ENCODE measurements at places on chromosomes 16 and 17.

DNA sequence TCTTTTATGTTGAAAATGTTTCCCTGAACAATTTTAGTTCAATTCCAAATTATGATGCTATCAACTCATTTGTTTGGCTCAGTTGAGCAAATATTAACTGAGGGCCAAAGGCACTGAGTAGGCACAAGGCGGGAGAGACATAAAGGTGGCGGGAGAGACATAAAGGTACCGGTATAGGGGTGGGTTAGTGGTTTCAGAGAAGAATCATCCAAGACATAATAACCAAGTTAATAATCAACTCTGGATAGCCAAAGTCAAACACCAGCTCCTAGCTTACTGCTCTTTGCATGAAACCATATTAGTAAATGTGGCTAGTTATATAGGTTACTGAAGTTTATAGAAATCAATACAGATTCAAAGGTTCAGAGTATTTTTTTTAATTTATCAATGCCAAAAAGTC, 91.7 kb downstream of the RPGRIP1L start:
- no peak for DNase-seq

DNA sequence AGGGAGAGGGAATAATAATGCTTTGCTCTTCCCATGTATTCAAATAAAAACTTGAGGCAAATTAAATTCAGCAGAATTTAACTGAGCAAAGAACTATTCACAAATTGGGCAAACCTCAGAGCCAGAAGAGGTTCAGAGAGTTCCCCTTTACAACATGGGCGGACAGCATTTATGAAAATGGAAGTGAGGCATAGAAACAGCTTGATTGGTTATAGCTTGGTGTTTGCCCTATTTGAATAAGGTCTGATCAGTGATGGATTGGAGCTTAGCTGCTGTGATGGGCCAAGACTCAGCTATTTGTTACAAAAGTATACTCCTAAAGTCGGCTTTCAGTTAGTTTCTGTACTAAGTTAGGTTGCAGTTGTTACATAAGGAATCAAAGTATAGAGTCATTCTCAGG, 63.0 kb downstream of the TMEM100 start:
- no peak for DNase-seq

DNA sequence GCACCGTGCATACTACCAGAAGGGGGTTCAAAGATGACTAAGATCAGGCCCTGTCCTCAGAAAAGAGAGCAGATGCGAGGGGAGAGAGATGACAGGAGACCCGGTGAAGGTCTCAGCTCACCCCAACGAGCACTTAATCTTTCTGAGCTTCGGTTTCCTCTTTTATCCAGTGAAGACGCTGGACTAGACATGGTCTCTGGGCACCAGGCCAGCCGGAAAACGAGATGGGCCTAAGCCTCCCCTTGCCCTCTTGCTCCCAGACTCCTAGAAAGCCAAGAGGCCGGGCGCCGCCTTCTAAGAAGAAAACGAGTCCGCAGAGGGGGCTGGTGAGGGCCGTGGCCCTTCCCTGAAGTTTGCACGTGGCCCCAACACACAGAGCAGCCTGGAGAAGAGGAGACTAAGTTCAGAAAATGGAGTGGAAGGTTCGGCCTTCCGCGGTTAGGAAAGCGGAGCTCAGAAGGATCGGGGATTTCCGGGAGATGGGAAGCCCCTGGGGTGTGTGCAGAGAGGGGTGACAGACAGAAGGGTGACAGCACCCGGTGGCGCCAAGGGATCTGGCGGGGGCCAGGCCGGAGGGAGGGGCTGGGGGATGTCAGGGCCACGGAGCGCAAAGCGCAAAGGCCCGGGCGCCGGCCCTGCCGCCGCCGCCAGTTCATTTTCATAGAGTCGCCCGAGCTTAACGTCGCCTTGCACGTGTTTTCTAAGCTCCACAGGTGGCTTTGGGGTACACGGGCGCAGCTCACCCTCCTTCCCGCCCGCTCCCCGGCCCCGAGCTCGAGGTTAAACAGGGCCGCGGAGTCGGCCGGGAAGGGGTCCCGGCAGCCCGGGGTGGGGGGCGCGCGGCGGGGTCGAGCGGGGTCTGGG, 42.1 kb upstream of the BHLHA9 start:
- peak; percentile 63 for DNase-seq

GRCh38 chr16:77298418-77299360, 99.5 kb downstream of the SYCE1L start:
- DNase-seq = peak; percentile 68

- DNase-seq = no peak
Observed at GRCh38 chr17:32696426-32696825, 180.5 kb downstream of the MYO1D start.

DNA sequence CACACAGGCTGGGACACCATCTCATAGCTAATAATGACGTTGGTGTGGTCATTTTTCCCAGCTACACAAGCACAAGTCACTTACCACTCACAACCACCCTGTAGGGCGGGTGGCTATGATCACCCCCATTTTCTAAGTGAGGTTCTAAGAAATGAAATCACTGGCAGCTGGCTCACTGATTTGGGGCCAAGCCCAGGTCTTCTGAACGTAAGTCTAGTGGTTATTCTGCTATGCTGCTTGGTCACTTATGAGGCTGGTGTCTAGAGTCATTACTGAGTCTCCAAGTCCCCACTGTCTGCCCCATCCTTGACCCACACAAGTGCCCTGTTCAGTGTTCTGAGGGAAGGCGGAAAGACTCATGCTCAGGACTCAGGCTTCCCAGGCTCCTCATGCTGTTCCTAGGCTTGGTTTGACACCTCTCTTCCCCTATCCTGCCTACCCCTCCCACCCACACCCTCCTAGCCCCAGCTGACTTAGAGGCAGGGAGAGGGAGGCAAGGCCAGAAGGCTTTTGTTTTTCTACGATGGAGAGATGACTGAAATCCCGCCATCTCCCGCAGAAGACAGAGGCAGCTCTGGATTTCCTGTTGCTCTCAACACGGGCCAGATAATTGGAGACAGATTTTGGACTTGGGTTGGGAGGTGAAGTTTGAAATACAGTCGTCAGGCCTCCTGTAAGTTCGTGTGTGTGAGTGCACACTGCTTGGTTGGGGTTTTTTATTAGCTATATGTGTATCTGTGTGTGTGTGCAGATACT, 32.2 kb downstream of the FZD2 start:
- DNase-seq = no peak

- no peak for DNase-seq
Observed at GRCh38 chr16:35102780-35103403, 1643.5 kb downstream of the TP53TG3F start.

DNA sequence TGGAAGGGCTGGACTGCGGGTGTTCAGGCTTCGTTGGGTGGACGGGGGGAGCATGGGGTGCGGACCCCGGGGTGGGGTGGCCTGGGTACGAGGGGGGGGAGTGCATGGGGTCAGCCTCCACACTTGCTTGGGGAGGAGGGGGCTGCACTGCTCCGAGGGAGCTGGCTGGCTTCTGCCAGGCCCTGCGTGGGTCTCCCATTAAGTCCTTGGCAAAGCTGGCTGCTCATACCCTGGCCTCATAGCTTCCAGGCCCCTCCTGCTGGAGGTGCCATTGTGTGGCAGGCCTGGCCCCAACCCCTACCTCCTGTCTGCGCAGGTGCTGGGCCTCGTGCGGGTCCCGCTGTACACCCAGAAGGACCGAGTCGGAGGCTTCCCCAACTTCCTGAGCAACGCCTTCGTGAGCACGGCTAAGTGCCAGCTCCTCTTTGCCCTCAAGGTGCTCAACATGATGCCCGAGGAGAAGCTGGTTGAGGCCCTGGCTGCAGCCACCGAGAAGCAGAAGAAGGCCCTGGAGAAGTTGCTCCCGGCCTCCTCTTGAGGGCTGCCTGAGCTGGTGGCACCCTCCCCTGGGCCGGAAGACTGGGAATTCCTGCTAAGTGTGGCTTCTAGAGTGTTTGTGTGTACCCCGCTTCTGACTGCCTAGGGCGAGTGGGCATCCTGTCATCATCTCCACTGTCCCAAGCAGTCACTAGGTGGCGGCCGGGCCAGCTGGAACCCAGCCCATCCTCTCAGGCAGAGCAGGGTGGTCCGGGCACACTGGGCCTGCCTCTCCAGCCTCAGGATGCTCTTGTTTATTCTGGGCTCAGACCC, 1.5 kb downstream of the NUDT16L1 start:
- peak; percentile 63 for DNase-seq

DNA sequence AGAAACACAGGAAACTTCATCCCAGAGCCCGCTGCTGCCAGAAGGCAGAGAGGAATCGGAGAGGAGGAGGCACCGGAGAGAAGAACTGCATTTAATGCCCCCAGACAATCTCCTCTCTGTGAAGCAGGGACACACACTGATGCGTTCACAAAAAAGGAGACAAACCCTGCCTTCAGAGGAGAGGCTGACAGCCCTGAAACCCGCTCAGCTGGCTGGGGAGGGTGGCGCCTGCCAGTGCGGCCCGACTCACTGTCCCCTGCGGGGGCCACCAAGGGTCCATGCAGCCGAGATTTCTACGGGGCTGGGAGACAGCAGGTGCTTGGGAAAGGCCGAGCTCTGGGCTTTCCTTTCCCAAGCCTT, 21.9 kb upstream of the CACNG1 start:
- DNase-seq = no peak

GRCh38 chr16:3119701-3120408, 7.5 kb downstream of the ZNF205 start:
- DNase-seq = no peak

GRCh38 chr17:58383892-58384462, 32.0 kb upstream of the SUPT4H1 start:
- no peak for DNase-seq

DNA sequence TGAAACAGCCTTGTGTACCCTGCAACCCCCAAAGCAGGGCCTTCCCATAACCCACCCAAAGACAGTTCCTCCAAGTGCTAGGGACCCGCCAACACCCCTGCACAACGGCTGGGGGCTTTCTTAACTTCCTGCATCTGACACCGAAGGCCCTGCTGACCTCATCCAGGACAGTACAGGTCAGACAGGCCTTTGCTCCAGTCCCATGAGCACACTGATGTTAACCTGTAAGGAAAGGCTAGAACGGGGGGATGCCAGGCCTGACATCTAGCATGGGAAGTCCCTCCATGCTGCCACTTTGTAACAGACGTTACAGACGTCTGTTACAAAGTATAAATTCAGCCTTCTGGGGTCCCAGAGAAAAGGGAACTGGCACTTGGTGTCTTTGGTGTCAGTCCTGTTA, 369.1 kb downstream of the CPPED1 start:
- DNase-seq = no peak

GRCh38 chr16:75774197-75774596, 47.9 kb upstream of the CPHXL start:
- no peak for DNase-seq

DNA sequence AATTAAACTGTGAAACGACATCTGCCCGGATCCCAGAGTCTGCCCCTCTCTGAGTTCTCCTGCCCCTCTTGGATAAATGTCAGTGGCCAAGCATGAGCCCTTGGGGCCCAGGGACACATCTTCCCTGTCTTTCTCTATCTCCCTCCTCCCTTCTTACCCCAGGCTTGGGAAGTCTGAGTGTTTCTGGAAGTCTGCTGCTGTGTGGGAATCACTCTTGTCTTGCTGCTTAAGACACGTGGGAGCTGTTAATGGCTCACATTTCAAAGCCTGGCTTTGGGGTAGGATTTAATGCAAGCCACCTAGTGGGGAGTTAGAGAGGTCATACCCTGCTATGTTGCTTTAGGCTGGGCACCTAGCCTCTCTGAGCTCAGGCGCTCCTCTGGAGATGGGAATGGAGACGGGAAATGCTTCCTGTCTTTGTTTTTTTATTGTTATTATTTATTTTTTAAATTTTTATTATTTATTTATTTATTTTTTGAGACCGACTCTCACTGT, 218.5 kb upstream of the CIBAR2 start:
- no peak for DNase-seq

DNA sequence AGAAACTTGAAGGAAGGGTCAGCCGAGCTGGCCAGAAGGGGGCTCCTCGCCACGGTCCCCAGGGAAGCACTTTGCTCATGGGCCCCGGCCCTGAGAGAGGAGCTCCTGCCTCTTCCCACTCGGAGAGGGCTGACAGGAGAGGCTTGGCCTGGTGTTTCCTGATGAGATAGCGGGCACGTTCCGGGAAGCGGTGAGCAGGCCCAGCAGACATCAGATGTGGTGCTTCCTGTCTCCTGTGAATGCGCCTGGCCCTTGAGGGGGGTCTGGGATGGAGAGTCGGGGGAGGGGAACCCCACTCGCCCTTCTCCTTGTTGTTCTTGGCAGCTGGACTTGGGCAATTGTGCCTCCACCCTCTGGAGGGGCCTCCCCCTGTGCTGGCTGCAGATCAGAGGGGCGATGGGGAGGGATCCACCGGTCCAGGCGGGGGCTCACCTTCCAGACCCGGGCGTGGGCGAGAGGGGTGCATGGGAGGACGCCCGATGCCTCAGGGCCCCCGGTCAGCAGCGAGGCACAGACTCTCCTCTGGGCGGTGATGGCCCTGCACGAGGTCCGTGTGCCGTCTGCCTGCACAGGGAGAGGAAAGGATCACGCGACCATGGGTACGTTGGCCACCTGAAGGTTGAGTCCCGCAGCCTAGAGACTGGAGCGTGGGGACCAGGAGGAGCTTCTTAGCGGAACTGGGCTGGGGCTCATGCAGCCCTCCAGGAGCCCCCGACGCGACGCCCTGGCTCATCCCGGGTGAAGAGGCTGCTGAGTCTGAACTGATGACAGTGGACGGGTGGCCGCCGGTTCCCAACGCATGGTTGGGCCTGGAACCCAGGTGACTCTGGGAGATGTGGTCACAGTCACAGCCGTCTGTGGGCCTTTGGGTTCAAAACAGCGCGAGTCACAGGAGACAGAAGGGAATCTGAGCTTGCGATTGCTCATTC, 25.4 kb downstream of the METRNL start:
- DNase-seq = no peak

DNA sequence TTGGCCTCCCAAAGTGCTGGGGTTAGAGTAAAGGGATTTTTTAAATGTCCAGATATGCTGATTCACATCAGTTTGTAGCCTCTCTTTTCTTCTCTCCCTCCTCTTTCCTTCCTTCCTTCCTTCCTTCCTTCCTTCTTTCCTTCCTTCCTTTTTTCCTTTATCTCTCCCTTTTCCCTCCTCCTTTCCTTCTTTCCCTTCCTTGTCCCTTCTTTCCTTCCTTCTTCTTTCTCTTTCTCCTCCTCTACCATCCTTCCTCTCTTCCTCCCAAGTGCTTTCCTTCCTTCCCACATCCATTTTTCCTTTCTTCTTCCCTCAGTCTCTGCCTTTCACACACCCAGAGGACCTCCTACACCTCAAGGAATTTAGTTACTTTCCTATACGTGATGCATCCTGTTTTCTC, 671.8 kb downstream of the HS3ST4 start:
- DNase-seq = no peak

- peak; percentile 46 for DNase-seq
Observed at GRCh38 chr16:20897253-20897897, 2.8 kb downstream of the DCUN1D3 start.

- DNase-seq = peak; percentile 70
Observed at GRCh38 chr17:68981288-68981687, 26.1 kb upstream of the ABCA8 start.

GRCh38 chr16:56849690-56850680, 15.0 kb upstream of the SLC12A3 start:
- DNase-seq = no peak

Data from left cardiac atrium (tissue), 4 donors.